ENCODE measurements at places on chromosomes 1 and 21.

- no peak for ATAC-seq
Measured at GRCh38 chr1:242477944-242478343, 46.6 kb downstream of the PLD5 start.

DNA sequence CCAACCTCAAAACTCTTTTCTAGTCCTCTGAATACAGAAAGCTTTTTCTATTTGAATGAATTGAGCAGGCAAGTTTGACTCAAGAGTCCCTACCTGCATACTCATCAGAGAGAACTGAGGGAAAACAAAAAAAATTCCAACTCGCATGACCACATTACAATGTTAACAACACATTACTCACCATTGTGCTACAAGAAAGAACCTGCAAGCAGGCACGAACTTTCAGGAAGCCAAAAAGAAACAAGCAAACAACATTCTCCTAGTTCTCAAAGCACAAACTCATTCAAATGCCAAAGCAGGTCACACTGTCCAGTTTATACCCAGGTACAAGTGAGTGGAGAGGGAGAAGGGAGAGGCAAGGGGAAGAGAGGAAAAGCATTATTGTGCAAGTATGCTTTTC, 14.6 kb downstream of the OTUD7B start:
- no peak for ATAC-seq

DNA sequence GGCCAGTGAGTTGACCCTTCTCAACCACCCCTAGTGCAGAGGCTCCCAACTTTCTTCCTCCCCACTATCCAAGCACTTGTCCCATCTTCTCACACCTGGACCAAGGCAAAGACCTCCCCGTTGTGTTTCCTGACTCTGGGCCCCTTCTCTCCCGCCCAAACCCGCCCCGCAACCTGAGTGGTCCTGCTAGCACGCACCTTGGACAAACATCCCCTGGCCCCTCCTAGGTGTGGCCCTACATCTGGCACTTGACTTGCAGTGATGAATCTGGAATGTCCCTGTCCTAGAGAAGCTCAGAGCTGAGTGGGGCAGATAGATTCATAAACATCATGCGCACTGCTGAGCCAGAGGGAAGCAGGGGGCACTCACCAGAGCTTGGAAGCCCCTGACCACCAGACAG, 2.3 kb downstream of the SLC5A9 start:
- ATAC-seq, result no peak

- no peak for ATAC-seq
Measured at GRCh38 chr1:228465141-228465540, 22.0 kb upstream of the RNF187 start.

- peak; percentile 68 for ATAC-seq
Measured at GRCh38 chr1:223731133-223731770, 18.9 kb downstream of the CAPN2 start.

DNA sequence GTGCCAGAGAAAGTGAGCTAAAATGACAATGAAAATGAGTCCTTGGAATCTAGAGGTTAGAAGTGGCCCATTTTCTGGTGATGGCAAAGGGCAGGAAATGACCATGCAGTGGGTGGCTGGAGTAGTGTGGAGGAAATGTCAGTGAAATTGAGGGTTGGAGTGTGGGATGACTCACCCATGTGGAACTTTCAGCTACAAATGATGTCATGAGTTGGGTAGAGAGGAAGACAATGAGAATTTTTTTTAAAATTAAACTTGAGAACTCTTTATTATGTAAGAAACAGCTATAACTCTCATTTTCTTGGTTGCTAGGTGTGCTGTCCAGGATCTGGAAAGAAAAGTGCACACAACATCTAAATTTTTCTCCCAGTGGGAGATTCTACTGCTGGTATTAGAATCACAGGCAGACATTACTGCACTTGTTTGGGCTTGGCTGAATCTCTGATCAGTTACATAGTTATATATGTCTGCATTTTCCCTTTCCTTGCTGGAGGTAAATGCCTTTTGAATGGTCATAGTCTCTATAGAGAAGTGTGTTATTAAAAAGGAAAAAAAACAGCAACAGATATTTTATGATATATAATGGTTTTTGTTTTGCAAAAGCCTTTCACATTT, 56.8 kb upstream of the GNG12 start:
- ATAC-seq, result peak; percentile 87

DNA sequence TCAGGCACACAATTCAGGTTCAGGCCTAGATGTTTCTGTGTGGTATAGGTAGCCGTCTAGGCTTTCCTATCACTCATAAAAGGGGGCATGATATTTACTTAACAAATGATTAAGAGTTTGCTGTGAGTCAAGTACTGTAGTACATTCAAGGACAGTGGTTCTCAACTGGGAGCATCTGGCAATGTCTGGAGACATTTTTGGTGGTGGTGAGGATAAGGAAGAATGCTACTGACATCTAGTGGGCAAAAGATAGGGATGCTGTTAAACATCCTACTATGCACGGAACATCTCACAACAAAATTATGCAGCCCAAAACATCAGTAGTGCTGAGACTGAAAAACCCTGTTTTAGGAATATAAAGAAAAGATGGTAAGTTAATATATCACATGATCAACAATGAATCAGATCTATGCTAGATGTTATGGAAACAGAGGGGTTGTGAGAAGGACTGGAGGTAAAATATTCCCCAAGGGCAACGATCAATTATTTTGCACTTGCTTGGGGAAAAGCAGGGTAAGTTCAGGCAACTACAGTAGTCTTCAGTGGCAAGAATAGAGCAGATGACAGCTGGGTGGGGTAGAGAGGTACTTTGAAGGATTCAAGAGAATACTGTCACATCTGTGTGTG, 4.9 kb downstream of the DNTTIP2 start:
- ATAC-seq, result peak; percentile 61

DNA sequence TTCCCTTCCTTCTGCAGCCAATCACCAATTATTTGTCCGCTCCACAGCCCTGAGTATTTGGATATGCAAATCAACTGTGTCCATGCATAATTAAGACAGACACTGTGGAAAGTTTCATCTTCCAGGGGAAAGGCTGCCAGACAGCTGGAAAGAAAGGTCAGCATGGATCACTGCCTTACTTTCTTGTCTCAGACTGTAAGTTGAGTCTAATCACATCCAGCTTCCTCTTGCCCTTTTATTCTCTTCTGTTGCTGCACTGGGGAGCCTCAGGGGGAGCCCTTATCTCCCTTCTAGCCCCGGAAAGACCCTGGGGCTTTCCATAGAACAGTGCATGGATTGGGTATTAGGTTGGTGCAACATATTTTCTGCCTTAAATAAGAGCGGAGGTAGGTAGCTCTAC, 182.9 kb downstream of the OMA1 start:
- no peak for ATAC-seq

GRCh38 chr1:234893725-234894630, 234.7 kb downstream of the TOMM20 start:
- ATAC-seq, result peak; percentile 41
